ENCODE measurements at places on chromosomes 5 and 9. TPM values are rescaled to one million over a fixed set of nuclear protein-coding genes. Genes with fewer than 3 reads are reported as not detected.

The NR5A1 gene
- total RNA-seq = 0.26 TPM

The SYK gene
- total RNA-seq = 13.0 TPM

GRCh38 chr5:1524799-1525623 lies 1.3 kb upstream of the LPCAT1 start:
- no peaks in the 10 kb centered on the region for H3K36me3 ChIP-seq
- H3K4me1 ChIP-seq = peaks cover 17% of the 10 kb centered on the region
- peak overlapping the region; percentile 72 for H3K4me3 ChIP-seq
- DNase-seq = peak; percentile 67

- no peak overlapping the region for H3K27ac ChIP-seq
- peaks cover 42% of the 10 kb centered on the region for H3K4me1 ChIP-seq
- H3K4me3 ChIP-seq = peak overlapping the region; percentile 5
- no peak for DNase-seq
- no peaks in the 10 kb centered on the region for H3K36me3 ChIP-seq
These were observed 120.2 kb upstream of the SLC25A48 start for GRCh38 chr5:135714126-135714894.

- H3K36me3 ChIP-seq = no peaks in the 10 kb centered on the region
- H3K4me1 ChIP-seq = peaks cover 5% of the 10 kb centered on the region
- peak; percentile 54 for DNase-seq
These were observed 12.5 kb upstream of the SHB start for GRCh38 chr9:38081356-38082108.

Data from type B pancreatic cell (in vitro differentiated cells).